ENCODE measurements at places on chromosomes 2 and 18. TPM values are rescaled to one million over a fixed set of nuclear protein-coding genes. Genes with fewer than 3 reads are reported as not detected.

ELOA2 gene
- not detected for total RNA-seq

SERPINB11 gene
- total RNA-seq = not detected

ACVR1C gene
- 0.83 TPM for total RNA-seq

IGFBP5 gene
- 0.46 TPM for total RNA-seq

TUBA3E gene
- total RNA-seq = not detected

BOD1L2 gene
- total RNA-seq = not detected

TCF23 gene
- not detected for total RNA-seq

EVX2 gene
- total RNA-seq = not detected

CCL20 gene
- 2.3 TPM for total RNA-seq

CD8A gene
- total RNA-seq = not detected

- no peak for DNase-seq
Measured at GRCh38 chr2:72527424-72527823, 298.4 kb downstream of the EXOC6B start.

GRCh38 chr2:68193787-68194372 lies 36.2 kb downstream of the PNO1 start:
- DNase-seq = peak; percentile 67

- no peak for DNase-seq
Measured at GRCh38 chr2:54308186-54308585, 52.2 kb upstream of the TSPYL6 start.

- DNase-seq = peak; percentile 24
Measured at GRCh38 chr18:28007841-28008240, 169.1 kb downstream of the CDH2 start.

GRCh38 chr2:207463433-207463832 lies 66.3 kb upstream of the CREB1 start:
- no peak for DNase-seq

DNA sequence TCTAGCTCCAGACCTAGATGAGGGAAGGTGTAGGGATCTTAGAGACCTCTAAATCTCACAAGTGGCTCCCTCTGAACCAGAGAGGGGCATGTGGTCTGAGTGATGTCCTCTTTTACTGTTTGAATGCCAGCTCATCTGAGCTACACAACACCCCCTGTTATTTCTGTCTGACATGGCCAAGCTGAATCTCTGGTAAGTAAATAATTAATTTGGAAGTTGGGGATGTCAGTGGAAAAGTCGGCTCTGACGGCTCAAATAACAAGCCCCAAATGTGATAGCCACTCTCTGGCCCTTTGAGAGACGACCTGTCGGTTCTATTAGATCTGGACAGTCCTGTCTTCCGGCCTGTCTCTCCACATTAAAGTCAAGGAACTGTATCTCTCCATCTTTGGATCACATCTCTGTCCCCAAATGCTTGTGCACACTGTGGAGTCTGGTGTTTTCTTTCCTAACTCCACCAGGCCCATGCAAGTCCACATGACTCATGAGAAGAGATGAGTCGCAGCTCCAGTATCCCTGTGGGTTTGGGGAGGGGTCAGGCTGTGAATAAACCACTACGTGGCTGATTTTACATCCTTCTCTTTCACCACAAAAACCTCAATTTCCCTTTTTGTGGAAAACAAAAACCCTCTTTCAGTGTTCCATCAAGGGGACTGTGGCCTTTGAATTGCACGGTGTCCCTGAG lies 52.5 kb downstream of the SETBP1 start:
- DNase-seq = peak; percentile 91

DNA sequence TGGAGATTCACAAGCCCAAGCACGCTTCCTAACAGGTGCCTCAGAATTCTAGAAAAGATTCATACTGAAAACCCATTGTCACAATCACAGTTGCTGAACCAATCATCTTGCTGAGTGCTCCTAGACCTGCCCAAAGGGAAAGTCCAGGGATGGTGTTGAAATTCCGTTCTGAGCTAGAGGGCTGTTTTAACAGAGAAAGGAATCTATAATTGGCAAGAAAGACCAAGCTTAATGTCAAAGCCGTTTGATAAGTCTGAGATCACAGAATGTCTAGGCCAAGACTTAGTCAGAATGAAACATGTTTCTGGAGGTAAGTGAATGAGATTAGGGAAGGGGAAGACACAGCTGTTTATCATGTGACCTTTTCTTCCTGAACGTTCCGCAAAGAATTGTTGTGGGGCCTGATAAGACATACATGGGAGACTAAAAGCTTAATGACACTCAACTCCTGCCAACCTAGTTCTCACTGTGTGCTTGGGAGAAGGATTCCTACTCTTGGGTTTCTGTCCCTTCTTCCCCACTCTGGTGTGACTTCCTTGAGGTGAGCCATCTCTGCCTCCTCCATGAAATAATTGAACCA lies 27.5 kb downstream of the PMAIP1 start:
- DNase-seq = no peak

GRCh38 chr2:12493031-12493513 lies 223.7 kb upstream of the TRIB2 start:
- peak; percentile 22 for DNase-seq

GRCh38 chr2:42721898-42722297 lies 42.0 kb downstream of the OXER1 start:
- DNase-seq = no peak

DNA sequence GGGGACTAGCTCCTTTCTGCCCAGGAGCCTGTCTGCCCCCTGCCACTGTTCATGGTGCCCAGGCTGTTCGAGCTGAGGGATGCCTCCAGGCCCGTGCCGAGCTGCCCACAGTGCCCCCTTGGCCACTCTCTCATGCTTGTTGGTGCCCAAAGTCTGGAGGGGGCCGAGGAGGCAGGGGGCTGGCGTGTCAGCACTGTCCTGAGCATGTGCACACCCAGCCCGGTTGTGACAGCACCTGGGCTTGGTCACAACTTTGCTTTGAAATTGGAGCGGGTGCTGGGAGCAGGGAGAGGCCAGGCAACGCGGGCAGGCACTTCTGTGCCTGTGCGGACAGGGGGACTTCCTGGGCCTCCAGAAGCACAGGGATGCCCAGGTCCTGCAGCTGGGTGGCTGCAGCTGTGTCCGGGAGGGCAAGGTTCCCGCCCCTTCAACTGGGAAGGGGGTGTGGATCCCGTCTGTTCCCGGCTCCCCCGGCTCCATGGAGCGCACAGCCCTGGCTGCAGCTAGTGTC lies 22.2 kb upstream of the RAPGEF4 start:
- DNase-seq = no peak

DNA sequence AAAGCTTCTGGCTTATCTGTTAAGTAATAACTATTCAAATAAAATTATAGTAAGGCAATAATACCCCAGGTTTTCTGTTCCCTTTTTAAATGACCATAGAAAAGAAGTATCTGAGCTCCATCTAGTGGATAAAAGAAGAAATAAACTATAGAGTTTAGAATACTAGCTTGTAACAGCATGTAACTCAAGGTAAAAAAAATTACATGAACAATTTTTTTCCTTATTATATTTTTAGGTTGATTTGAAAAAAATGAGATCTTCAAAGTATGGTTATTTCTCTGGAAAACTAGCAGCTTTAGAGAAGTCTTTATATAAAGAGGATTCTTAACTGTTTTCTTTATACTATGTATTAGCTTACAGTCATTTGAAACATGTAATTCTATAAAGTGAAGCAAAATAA lies 58.1 kb downstream of the NCKAP1 start:
- peak; percentile 50 for DNase-seq

DNA sequence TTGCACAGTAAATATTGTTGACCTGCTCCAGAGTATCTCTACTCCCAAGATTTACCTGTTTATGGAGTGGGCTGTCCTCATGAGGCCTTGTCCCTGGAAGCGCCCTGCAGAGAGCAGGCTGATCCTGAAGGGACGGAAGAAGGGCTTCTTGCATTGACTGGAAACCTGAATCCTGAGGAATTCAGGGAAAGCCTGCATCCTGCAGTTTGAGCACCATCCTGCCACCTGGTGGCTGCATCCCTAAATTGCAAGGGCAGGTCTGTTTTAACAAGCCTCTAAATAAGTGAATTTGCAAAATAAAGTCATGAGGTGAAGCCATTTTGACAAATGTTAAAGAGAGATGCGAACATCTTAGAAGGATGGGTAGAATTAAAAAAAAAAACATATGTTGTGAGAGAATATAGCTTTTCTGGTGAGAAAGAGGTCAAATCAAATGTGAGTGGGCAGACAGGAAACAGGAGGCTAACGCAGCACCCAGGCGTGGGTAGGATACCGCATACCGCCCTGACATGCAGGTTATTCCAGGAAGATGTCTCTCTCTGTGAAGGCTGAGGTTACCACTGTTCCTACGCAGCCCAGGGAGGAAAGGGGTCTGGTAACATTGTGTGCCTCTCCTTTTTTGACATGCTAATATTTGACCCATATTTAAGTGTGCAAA lies 754.9 kb downstream of the RNF144A start:
- DNase-seq = peak; percentile 7

DNA sequence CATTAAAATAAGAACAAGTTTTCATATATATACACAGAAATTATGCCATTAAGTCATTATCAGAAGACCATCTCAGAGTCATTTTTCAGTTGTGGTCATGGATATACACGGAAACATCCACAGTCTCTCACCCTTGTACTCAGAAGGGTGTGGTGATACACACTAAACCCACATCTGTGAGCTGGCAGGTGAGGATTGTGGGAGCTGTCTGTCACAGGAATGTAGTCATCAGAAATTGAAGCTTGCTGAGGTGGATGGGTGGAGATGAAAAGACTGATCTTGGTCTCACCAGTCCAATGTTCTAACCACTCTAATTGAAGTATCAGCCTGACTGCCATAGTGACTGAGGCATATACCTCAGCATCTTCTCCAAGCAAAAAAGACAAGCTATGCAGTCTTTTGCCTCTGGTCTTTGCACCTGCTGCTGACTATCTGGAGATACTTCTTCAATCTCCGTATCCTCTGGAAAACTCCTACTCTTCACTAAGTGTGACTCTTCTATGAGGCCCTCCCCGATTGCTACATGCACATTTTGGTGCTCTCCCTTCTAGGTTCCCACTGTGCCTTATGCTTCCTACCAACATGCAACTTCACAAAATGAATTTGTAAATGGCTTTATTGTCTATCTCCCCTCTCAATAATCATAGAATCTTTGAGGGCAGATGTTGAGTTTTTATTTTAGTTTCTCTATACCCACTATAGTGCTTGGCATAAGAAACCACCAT lies 232.8 kb downstream of the DYM start:
- peak; percentile 34 for DNase-seq

GRCh38 chr2:188931361-188931760 lies 42.8 kb upstream of the COL3A1 start:
- DNase-seq = no peak

GRCh38 chr2:185255566-185255965 lies 483.0 kb upstream of the FSIP2 start:
- DNase-seq = peak; percentile 27

GRCh38 chr2:52383541-52383940 lies 1351.6 kb upstream of the NRXN1 start:
- no peak for DNase-seq

GRCh38 chr18:27165412-27165811 lies 19.7 kb downstream of the CHST9 start:
- no peak for DNase-seq

DNA sequence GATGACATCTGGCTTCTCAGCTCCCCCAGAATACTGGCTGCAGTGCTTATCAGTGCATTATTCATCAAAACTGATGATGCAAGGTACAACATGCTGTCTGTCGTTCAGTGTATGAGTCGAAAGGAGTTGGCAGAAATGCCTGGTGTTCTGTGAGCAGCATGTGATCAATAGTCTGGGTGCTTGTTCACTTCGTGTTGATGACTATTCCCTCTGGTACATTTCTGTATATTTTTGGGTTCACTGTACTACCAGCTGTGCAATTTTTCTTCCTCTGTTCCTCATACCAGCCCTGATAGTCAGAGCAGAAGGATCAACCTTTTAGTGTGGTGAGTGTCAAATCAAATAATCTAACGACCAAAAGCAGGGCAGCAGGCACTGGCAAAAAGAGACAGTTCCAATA lies 59.0 kb upstream of the KLHL14 start:
- peak; percentile 9 for DNase-seq

GRCh38 chr2:40218679-40219078 lies 233.2 kb downstream of the SLC8A1 start:
- DNase-seq = peak; percentile 76

DNA sequence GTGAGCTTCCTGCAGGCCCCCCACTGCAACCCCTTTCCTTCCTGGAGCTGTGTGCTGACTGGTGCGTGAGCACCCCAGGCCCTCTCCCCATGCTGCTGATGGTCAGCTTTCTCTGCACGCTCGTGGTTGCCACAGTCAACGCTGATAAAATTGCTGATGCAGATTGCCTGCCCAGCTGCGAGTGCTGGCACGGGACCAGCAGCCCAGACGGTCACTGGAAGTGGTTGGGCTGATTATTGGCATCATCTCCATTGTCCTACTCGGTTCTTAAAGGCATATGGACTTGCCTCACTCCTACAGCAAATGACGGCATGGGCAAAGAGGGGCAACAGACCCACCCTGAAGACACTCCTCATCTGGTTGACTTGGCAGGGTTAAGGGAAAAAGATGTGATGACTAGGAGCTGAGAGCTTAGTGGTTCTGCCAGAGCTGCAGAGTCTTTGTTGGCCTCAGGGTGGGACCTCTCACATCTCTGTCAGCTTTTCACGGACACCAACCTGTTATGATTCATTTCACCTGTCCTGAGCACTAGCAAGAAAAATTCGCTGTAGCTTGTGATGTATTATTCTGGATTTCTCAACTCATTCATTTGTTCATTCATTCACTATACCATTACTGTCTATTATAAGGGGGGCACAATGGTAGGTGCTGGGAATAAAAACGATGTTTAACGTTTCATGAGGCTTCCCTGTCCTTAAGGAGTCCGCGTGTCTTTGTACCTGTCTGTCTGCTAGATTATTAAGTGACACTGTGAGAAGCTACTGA lies 38.4 kb downstream of the PAX8 start:
- peak; percentile 92 for DNase-seq

DNA sequence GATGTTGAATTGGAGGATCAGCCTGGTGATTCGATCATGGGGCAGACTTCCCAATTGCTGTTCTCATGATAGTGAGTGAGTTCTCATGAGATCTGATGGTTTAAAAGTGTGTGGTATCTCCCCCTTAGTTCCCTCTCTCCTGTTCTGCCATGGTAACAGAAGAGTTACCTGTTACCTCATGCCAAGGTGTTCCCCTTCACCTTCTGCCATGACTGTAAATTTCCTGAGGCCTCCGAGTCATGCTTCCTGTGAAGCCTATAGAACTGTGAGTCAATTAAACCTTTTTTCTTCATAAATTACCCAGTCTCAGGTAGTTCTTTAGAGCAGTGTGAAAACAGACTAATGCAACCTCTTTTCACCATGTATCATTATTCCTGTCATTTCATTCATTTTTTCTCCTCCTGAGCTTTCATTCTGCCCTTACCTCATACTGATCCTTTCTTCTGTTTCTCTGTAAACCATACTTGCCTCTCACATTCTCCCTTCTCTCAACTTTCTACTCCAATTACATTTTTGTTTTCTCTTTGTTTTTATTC lies 22.0 kb downstream of the STARD6 start:
- DNase-seq = no peak

GRCh38 chr18:69727912-69728572 lies 219.6 kb downstream of the CD226 start:
- no peak for DNase-seq

DNA sequence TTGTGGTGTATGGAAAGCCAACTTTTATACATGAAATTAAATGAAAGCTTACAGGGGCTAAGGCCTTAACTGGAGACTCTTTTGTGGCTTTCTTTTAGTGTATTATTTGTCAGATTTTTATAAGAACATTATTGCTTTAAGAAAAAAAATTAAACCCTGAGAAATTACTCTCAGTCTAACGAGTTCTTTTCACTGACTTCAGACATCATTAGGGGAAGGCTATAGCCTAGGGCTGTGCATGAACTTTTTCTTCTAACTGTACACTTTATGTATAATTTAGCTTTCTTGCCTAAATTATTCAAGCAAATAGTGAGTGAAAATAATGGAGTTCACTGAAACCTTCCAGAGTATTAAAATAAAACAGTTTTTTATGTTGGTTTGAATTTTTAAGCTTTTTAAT lies 151.1 kb upstream of the MEIS1 start:
- no peak for DNase-seq

Data from LHCN-M2 (cell line).